ENCODE measurements at places on chromosomes 5 and 9. TPM values are rescaled to one million over a fixed set of nuclear protein-coding genes. Genes with fewer than 3 reads are reported as not detected.

Gene RLN2
- total RNA-seq, result not detected

Gene ARHGAP26
- 3.1 TPM for total RNA-seq

Gene IL4
- total RNA-seq, result not detected

Gene NR5A1
- not detected for total RNA-seq

Gene FSD1L
- 9.7 TPM for total RNA-seq

Data from placental pericyte (primary cell).